ENCODE measurements at places on chromosomes 16 and 17.

DNA sequence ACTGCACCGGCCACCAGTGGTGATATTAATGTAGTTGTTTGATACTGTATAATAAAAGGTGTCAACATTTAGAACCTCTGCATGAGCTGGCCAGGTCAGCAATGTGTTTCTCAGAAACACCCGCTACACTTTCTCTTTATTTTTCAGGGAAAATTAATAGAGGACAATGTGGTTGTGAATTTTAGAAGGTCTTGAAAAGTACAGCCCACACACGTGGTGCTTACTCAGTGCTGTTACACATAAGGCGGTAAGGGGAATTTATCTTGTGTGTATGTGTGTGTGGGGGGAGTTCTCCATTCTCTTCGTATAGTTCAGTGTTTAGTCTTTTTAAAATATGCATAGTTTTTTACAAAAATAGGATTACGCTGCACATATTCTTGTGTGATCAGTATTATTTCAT, 4.4 kb upstream of the ZFP1 start:
- no peak for DNase-seq

- DNase-seq: no peak
These were observed 138.0 kb upstream of the HS3ST2 start for GRCh38 chr16:22675745-22676540.

- no peak for DNase-seq
These were observed 10.8 kb upstream of the ADCY7 start for GRCh38 chr16:50255538-50255937.

DNA sequence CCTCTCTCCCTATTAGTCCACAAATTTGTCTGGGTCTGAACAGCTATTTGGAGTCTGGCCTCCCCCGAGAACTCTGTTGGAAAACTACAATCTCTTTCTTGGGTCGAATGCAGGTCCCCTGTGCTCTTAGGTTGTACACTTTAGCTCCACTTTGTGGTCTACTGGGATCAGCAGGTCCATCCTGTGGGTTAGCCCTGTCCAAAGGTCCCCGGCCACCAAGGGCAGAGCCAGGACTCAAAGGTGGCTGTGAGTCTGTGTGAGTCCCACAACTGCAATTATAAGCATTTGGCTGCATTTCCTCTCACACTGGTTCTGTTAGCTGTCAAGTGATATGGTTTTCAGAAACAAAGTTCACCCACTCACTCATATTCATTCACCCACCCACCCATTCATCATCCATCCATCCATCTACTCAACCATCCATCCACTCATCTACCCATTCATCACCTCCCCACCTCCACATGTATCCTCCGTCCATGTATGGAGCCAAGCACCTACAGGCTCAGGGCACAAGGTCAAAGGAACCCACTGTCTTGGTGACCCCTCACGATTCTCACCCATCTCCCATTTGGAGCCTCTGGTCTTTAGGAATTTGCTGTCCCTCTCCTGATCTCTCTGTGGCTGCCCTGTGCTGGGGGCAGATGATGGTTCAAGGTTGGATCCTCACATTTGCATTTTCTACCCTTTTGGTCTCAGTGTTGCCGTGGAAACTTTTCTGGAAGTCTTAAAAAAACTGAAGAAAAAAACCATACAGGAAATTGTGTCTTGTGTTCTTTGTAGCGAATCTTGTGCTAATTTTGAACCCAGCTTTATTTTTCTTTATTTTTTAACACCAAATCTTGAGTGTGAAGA, 45.8 kb downstream of the IRF8 start:
- DNase-seq: no peak

- DNase-seq: no peak
These were observed 30.1 kb downstream of the PRKCB start for GRCh38 chr16:23865853-23866252.

GRCh38 chr16:14501331-14502255, 128.5 kb downstream of the PARN start:
- DNase-seq: no peak

DNA sequence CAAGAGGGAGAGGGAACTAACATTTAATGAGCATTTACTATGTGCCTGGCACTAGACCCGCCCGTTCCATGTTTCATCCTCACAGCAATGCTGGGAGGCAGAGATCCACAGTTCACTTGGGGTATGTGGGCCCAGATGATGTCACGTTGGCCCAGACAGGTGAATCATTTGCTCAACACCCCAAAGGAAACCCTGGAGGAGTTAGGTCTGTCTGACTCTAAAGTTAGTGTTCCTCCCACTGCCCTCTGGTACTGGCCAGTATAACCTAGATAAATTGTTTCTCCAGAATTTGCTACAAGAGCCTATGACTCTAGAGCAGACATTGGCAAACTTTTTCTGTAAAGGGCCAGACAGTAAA, 164.6 kb downstream of the VPS53 start:
- no peak for DNase-seq

All from memory B cell (primary cell).